Bladder microvascular endothelial cell (primary cell): ENCODE measurements at places on chromosomes 7 and 10. TPM values are rescaled to one million over a fixed set of nuclear protein-coding genes. Genes with fewer than 3 reads are reported as not detected.

The ITGA8 gene
- 0.16 and 0.25 TPM in 2 replicates for total RNA-seq

The FAM25C gene
- total RNA-seq, result not detected in 2 replicates

The PNLIPRP1 gene
- not detected in 2 replicates for total RNA-seq

The ITPRID1 gene
- total RNA-seq, result not detected in 2 replicates

The MCM10 gene
- 14.2 and 18.1 TPM in 2 replicates for total RNA-seq

The LRRN3 gene
- under 0.01 and 0.06 TPM in 2 replicates for total RNA-seq

The WDR11 gene
- 56.0 and 114 TPM in 2 replicates for total RNA-seq

The CBX3 gene
- 101 and 126 TPM in 2 replicates for total RNA-seq

The MLXIPL gene
- total RNA-seq, result not detected in 2 replicates

The NPY4R2 gene
- total RNA-seq, result not detected in 2 replicates

The C10orf67 gene
- total RNA-seq, result not detected in 2 replicates

The FAM24B gene
- total RNA-seq, result 4.0 and 4.2 TPM in 2 replicates

The HOXA5 gene
- total RNA-seq, result 7.4 and 8.3 TPM in 2 replicates

The CALML5 gene
- not detected in 2 replicates for total RNA-seq

The OR6V1 gene
- not detected in 2 replicates for total RNA-seq

The HECW1 gene
- not detected in 2 replicates for total RNA-seq

The CACNA2D1 gene
- 12.8 and 24.1 TPM in 2 replicates for total RNA-seq

The ADCY1 gene
- under 0.01 and 0.13 TPM in 2 replicates for total RNA-seq

The EZH2 gene
- total RNA-seq, result 11.0 and 15.9 TPM in 2 replicates

The PHYHIPL gene
- total RNA-seq, result not detected in 2 replicates

The GIMAP6 gene
- 136 and 201 TPM in 2 replicates for total RNA-seq

The PFKP gene
- 229 and 311 TPM in 2 replicates for total RNA-seq

The ANKRD7 gene
- total RNA-seq, result 0.16 and 0.25 TPM in 2 replicates

The HKDC1 gene
- total RNA-seq, result 0.06 and 0.16 TPM in 2 replicates

The MNX1 gene
- not detected in 2 replicates for total RNA-seq

The SPDYE6 gene
- 0.06 TPM in 1 of 2 replicates, not detected in the other for total RNA-seq

The NODAL gene
- not detected in 2 replicates for total RNA-seq

The ATOH7 gene
- not detected in 2 replicates for total RNA-seq

The OPALIN gene
- not detected in 2 replicates for total RNA-seq

The HUS1 gene
- total RNA-seq, result 13.3 and 31.2 TPM in 2 replicates
